ENCODE measurements at places on chromosomes 2 and 18.

DNA sequence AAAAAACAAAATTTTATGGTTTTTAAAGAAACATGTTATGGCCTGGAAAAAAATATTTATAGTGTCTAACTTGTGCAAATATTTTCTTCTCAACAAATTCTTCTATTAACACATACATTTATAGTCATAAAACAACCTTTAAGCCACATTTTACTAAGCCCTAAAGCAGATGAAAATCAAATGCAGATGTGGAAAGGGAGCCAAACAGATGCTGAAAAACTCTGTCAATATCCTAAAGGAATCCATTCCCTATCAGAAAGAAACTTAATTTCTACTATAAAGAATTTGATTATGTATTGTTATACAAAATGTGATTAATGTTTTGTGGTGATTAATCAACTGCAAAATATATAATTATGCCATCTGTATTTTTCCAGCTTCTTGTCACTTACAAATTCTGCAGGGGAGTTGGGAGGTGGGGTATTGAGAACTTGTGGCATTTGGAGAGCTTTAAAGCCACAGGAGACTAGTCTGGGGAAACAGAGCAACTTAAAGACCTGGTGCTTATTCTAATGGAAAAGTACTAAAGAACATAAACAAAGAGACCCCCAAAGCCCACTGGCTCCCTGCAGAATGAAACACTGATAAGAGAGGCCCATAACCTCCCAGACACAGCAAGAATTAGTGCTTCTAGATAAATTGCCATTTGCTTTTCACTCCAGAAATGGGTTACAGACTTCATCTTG is 1721.0 kb upstream of the PIK3C3 start:
- no peak for DNase-seq

GRCh38 chr2:68819556-68819955 is 51.6 kb downstream of the BMP10 start:
- no peak for DNase-seq

GRCh38 chr18:22055466-22056238 is 113.7 kb upstream of the GATA6 start:
- no peak for DNase-seq

GRCh38 chr2:46510598-46511177 is 31.3 kb downstream of the TMEM247 start:
- DNase-seq = no peak

DNA sequence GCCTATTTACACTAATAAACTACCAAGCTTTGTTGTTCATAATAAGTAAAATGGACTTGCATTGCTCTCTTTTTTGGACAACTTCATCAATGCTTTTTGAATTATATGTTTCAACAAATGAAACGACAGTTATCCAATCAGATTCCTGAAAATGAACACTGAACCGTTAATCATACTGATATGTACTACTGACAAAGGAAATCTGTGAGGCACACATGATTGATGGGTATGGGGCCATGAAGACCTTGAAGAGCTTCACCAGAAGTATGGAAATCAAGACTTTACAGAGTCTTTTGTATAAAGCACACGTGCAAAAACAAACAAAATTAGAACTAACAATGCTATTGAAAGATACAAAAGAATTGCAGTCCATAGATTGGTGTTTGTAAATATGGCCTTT is 51.2 kb downstream of the HNMT start:
- no peak for DNase-seq

- DNase-seq = no peak
Observed at GRCh38 chr2:239292959-239293774, 107.7 kb downstream of the HDAC4 start.

DNA sequence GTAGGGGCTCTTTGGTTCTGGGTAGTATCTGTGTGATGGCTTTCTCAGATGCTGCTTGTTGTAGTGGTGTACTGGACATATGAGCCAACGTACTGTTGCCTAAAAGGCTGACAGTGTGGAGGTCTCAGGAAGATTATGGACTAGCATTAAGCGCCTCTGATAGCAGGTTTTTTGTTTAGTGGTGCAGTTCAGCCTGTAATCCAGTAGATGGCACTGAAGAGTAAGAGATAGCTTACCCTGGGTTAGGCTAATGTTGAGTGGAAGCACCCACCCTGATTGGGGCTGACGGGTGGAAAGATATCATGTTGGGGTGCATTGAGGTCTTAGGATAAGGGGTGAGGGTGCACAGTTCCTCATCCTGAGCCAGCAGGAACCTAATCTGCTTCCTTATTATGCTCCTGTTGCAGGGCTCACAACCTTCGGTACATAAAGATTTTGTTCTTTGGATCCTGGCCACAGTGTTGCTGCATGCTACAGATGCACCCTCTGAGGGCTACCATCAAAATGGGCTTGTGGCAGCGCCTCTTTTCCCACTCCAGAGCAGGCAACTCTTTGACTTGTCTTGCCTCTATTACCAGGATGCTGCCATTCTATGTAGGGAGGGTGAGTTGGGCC is 79.6 kb downstream of the MSTN start:
- DNase-seq = no peak

GRCh38 chr2:102050854-102051391 is 59.2 kb downstream of the IL1R2 start:
- no peak for DNase-seq

GRCh38 chr2:1224901-1225300 is 188.4 kb upstream of the TPO start:
- DNase-seq = no peak

DNA sequence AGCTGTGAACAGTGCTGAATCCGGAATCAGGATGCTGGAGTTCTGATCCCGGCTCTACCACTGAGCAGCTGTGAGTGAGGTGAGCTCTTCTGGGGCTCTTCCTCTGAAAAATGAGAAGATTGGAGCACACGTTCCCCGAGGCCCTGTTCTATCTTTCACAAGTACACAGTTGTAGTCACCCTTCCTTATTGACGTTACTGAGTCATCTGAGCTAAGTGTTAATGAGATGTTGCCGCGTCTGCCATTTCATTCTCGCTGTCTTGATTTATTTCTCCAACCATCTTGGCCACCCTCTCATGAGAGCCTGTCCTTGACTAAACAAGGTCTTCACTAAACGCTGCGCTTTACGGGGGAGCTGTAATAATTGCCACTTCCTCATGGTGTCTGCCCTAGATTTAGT is 31.9 kb upstream of the EFR3B start:
- no peak for DNase-seq

DNA sequence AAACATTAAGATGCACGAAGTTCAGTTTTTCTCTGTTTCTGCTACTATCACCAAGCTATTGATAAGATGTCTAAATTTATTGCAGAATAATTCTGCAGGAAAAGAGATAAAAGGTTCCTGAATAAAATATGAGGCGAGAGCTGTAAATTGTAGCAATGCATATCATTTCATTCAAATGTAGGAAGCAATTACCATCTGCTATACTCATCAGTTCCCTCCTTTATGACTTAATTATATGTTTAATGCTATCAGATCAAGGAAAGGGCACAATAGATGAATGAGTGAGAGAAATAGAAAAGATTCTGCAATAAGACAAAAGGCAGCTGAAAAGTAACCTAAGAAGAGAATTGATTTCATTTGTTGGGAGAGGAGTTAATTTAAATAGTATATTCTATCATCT is 108.2 kb upstream of the GALNT5 start:
- no peak for DNase-seq
